ENCODE measurements at places on chromosomes 3 and 15.

GRCh38 chr15:41043276-41043951, 72.7 kb downstream of the INO80 start:
- no peak for DNase-seq

GRCh38 chr3:170057550-170057949, 19.8 kb downstream of the GPR160 start:
- DNase-seq: no peak

DNA sequence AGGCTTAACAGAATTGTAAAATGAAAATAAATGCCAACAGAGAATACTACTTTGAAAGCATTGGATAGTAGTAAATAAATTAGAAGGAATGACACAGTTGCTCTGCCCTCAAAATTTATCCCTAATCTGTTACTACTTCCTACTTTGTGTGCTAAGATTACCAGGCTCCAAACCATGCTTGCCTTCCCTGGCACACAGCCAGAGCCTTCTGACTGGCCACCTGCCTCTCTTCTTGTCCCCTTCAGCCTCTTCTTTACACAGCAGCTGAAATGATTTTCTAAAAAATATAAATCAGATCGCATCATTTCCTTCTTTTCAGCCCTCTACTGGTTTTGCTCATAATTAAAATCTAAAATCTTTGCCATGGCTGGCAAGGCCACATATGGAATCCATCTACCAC, 334.1 kb downstream of the FHIT start:
- DNase-seq: peak; percentile 8

GRCh38 chr15:80034629-80035028, 24.8 kb upstream of the ZFAND6 start:
- no peak for DNase-seq

- DNase-seq: peak; percentile 11
Measured at GRCh38 chr3:26712211-26713026, 89.8 kb downstream of the LRRC3B start.

- no peak for DNase-seq
Measured at GRCh38 chr15:48112242-48112641, 8.5 kb upstream of the SLC24A5 start.

- DNase-seq: no peak
Measured at GRCh38 chr3:118380576-118380975, 654.1 kb downstream of the IGSF11 start.

- DNase-seq: no peak
Measured at GRCh38 chr3:118890206-118890605, 144.4 kb downstream of the IGSF11 start.

DNA sequence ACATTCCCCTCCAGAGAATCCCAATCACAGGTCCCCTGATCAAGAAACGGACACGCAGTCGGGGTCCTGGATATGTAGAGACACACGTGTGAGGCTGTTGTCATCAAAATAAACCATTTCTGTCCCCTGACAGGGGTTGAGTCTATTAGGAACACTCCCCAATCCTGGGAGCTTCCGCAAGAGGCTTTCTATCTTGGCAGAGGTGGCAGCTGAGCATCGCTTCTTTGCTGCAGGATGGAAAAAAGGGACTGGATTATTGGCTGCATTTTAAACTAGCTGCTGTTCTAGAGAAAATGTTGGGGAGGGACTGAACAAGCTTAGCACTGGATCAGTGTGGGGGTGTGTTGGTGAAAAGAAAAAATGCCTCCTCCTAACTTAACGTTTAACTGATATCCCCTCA, 2.5 kb upstream of the CNTN4 start:
- no peak for DNase-seq

DNA sequence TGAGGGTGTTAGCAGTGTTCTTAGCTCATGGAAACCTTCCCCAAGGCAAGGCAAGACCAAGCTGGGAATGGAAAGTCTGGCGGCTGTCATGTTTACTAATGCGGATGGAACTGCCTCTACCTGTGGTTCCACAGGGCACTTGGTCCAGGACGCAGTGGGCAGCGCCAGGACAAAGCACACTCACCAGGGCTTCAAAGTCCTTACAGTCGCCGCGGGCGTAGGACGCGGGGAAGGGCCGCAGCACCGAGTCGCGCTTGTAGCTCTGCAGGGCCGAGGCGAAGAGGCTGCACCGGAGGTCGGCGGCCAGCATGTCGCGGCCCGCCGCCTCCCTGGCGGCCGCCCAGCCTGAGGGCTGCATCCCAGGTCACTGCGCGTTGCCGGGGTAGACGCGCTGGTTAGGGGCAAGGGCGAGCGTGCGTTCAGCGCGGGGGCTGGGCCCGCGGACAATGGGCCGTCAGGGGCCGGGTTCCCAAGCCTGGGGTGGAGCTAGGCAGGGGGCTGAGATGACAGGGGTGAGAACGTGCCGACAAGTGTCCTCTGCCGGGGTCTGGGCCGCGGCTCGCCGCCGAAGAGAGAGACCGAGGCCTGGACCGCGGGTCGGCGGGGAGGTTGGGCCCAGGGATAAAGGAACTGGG, 497 bp downstream of the PARP16 start:
- DNase-seq: no peak

DNA sequence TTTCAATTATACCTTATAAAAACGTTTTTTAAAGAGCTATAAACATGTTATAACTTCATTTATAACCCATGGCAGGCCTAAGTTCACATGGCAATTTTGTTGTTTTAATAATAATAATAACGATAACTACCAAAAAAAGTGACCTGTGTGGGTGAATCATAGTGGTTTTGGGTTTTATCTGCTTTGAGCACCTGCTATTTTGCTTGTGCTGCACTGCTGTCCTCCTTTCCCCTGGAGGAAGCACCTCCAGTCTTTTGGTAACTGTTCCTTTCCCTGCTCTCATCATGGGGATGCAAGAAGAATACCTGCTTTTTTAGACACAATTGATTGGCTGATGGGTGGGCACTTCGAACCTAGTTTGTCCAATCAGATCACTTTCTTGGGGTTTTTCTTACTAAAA, 388.0 kb upstream of the TBL1XR1 start:
- DNase-seq: no peak

DNA sequence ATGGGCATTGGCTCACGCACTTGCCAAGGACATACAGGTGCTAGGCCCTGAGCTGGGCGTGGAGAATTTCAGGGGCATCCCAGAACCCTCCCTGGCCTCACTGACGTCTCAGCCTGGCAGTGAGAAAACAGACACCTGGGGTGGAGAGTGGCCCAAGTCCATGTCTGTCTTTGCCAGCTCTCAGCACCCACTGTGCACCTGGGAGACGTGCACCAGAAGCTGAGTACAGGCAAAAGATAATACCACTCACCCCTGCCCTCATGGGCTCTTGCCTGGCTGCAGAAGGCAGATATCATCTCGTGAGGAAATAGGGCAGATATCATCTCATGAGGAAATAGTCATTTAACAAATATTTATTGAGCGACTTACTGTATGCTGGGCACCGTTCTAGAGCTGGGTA, 8.0 kb downstream of the LOXL1 start:
- DNase-seq: no peak

DNA sequence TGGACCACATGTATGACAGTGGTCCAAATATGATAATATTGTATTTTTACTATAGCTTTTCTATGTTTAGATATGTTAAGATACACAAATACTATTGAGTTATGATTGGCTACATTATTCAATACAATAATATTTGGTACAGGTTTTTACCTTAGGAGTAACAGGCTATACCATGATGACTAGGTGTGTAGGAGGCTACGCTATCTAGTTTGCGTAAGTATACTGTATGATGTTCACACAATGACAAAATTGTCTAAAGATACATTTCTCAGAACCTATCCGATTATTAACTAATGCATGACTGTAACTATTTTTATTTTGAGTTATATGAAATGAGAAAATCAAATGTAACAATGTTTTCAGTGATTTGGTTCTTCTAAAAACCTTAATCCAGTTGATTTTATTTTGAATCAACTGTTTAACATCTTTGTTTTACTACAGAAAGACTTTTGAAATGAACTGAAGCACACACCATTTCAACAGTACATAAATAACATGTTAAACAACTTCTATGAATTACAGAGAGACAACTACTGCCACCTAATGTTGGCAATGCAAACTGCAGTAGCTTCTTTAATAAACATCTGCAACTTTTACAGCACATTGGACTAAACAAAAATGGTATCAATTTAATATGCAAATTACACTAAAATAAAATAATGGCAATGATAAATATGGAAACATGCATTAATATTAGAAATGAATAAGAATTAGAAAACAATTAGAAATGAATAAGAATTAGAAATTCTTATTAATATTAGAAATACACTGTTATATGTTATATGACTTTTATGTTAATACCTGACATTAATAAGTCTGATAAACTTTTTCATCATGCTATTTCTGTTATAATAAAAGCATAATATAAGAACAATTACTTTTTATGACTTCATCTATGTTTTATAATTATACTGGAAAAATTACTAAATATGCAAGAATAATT, 255.7 kb downstream of the MBNL1 start:
- DNase-seq: peak; percentile 70

GRCh38 chr3:44561076-44561475, 6.1 kb downstream of the ZKSCAN7 start:
- no peak for DNase-seq

GRCh38 chr15:32957219-32957618, 237.3 kb downstream of the FMN1 start:
- no peak for DNase-seq

- DNase-seq: no peak
Measured at GRCh38 chr3:129555616-129556357, 12.8 kb downstream of the H1-8 start.

GRCh38 chr15:77085297-77085696, 14.4 kb upstream of the TSPAN3 start:
- DNase-seq: no peak

DNA sequence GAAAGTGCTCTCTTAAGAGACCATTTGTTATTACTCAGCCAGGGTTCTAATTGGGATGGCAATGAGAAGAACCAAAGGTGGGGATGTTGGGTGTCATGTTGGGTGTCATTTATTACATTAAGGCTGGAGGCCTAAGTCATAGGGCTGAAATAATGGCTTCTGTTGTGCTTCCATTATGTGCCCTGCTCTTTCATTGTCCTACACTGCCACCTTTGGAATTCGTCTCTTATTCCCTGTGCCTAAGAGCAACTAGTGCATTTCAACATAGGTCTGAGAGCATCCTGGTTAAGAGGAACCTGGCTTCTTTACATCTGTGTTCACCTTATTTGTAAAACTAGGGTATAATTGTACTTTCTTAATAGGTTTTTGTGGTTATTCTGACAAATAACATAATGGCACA, 32.2 kb downstream of the RIOX2 start:
- no peak for DNase-seq

DNA sequence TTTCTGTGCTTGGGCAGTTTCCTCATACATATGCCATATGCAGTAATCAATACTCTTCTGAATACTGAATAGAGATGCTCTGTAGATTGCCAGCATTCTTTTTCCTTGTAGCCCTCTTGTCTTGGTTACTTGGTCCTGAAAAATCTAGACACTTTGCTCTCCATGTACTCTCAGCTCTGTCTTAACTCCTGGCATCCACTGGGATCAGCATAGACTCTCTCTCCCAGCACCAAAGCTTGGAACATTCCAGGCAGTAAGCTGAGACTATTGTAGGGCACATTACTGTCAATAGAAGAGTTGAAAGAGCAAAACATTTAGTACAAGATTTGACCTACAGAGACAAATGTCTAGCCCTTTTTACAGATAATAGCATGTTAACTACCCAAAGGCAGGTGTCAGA, 1100.3 kb downstream of the TBL1XR1 start:
- no peak for DNase-seq

GRCh38 chr3:179177611-179178010, 29.5 kb downstream of the PIK3CA start:
- DNase-seq: no peak

GRCh38 chr3:124812291-124813265, 74.6 kb downstream of the ITGB5 start:
- peak; percentile 39 for DNase-seq

GRCh38 chr3:168250415-168250861, 154.7 kb upstream of the GOLIM4 start:
- no peak for DNase-seq

GRCh38 chr3:139448104-139448503, 28.2 kb downstream of the RBP2 start:
- no peak for DNase-seq

GRCh38 chr3:142647856-142648255, 51.7 kb downstream of the PLS1 start:
- no peak for DNase-seq

- DNase-seq: no peak
Measured at GRCh38 chr15:68348081-68348480, 70.5 kb downstream of the FEM1B start.

DNA sequence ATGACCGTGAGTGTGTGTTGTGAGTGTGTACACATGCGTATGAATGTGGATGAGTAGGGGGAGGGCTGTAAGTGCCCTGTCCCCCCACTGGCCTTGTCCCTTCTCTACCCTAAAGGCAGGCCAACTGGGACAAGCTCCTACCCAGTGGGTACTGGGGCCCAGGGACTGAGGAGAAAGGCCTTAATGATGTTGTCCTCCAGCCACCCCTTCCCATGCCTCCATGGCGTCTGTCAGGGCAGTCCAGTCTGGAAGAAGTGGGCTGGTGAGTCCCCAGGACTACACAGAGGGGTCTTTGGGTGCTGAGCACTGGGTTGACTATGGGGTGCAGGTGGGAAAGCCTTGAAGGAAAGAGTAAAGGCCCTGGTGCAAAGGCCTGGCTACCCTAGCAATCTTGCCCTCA, 16.9 kb upstream of the CORO2B start:
- no peak for DNase-seq

DNA sequence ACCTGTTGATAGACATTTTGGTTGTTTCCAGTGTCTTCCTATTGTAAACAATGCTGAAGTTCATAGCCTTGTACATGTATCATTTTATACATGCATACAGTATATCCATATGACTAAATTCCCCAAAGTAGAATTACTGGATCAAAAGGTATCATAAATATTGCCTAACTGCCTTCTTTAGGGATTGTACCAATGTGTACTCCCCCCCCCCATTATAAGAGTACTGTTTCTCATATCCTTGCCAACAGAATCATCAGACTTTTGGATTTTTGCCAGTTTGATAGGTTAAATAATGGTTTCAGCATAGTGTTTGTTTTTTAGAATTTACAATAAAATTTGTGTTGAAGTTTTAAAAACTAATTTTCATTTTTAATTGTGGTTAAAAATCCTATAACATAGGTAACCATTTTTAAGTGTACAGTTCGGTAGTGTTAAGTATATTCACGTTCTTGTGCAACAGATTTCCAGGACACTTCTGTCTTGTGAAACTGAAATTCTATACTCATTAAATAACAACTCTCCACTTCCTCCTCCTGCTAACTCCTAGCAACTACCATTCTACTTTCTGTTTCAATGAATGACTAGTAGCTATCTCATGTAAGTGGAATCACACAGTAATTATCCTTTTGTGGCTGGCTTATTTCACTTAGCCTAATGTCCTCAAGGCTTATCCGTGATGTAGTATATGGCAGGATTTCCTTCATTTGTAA, 30.8 kb upstream of the MAP3K13 start:
- no peak for DNase-seq

DNA sequence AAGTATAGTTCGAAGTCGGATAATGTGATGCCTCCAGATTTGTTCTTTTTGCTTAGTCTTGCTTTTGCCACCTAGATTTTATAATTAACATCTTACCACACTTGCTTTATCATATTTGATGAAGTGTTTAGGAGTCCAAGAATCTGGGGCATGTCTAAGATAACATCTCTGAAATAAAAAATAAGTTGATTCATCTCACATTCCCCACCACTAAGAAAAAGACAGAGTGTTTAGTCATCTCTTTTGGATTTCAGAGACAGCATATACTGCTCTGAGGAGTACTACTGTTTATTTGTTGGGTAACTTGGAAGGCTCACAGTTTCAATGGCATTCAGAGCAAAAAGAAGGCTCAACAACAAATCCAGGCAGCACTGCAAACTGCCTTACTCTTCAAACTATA, 324.2 kb upstream of the ATP11B start:
- DNase-seq: no peak

- DNase-seq: no peak
Measured at GRCh38 chr3:108500728-108501127, 9.7 kb downstream of the MYH15 start.
